RWPE1 (cell line): ENCODE measurements at places on chromosomes 2 and 18.

- DNase-seq: no peak
Measured at GRCh38 chr18:61957801-61958516, 65.2 kb upstream of the RNF152 start.

DNA sequence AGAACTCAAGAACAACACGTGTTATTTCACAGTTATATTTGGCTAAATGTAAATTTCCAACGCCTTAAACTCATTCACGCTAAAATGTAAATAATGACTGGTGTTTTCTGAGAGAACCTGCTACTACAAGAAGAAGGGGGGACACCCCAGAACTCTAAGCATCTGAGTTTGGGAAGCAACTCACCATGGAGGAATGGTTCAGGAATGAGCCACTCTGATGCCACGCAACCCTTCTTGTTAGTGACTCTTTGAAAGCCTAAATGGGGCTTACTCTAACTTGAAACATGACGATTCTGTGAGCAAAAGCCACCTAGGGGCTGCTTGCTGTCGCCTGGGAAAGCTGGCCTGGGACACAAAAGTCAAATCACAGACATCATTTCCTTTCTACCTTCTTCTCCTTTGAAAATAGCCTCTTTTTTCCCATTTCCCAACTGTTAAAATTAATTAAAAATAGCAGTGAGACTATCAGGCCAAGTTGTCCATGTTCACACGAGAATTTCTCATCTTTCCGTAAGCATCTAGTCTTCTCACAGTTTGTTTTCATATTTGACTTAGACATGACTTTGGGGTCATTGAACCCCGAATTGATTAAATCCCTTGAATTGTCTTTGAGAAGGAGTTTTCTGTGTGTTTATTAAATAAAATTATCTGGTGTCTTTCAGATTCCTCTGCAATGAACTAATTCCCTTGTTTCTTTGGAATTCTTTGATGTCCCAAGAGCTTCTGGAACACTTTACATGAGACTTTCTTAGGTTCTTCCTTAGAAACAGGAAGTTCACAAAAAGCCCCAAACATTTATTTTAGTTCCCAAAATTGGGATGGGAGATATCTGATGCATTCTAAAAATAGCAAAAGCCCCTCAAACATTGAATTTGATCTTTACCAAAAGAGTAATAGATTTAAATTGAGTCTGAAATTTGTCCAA lies 75.5 kb upstream of the CABLES1 start:
- no peak for DNase-seq

GRCh38 chr2:235262750-235263149 lies 231.1 kb upstream of the AGAP1 start:
- no peak for DNase-seq

- peak; percentile 51 for DNase-seq
Measured at GRCh38 chr2:44136252-44136651, 32.4 kb upstream of the PPM1B start.

GRCh38 chr18:36903215-36903928 lies 74.4 kb downstream of the KIAA1328 start:
- no peak for DNase-seq

- DNase-seq: no peak
Measured at GRCh38 chr2:181780657-181781056, 100.3 kb upstream of the NEUROD1 start.

GRCh38 chr2:98465456-98466226 lies 21.0 kb downstream of the INPP4A start:
- no peak for DNase-seq

DNA sequence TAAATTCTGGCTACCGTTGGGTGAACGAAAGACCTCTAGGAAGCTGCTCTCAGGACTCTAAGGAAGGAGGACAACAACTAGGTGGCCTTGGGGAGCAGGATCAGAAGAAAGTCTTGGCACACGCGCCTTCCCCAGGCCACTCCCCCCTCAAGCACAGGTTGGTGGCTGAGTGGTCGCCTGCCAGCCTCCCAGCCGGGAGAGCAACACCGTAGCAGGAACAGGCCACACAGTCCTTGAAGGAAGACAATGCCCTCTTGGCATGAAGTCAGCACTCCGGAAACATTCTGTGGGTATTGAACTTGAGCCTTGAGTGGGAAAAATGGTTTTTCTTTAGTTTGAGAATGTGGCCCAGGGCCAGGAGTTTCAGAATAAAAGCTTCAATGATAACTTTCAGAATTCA lies 87.4 kb upstream of the AGAP1 start:
- no peak for DNase-seq

- no peak for DNase-seq
Measured at GRCh38 chr2:217802876-217803652, 199.7 kb downstream of the TNS1 start.

DNA sequence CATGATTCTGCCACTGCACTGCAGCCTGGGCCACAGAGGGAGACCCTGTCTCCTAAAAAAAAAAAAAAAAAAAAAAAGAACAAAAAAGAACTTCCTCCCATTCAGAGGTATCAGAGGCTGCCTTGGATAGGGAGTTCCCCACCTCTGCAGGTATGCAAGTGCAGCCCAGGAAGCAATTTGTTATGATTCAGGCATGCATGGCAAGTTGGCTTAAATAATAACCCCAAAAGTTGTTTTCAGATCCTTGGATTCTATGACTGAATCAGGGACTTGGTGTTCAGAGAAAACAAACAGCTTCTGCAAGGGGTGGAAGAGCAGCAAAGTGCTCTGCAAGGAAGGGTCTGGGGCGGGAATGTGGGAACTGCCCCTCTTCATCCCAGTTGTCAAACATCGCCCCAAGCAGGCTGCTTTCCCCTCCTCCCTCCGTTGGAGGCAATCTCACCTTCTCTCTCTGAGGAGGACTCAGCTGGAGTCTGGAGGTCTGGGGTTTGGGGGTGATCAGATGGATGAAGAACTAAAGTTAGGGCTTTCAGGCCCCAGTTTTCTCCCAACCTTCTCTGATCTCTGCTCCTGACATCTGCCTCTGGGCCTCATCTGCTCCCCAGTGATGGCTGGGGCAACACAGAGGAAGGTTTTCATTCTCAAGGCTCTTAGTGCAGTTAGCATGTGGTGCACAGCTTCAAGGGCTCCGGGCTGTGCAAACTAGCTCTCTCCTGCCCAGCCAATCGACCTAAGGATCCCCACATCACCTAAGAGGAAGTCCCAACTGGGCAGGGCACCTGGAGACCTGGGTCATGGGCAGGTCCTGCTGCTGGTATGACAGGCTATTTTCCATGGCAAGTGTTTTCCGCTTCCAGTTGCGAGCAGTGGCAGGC lies 3.5 kb upstream of the GDF7 start:
- DNase-seq: no peak

- no peak for DNase-seq
Measured at GRCh38 chr2:81672923-81673322, 1368.4 kb upstream of the LRRTM1 start.

DNA sequence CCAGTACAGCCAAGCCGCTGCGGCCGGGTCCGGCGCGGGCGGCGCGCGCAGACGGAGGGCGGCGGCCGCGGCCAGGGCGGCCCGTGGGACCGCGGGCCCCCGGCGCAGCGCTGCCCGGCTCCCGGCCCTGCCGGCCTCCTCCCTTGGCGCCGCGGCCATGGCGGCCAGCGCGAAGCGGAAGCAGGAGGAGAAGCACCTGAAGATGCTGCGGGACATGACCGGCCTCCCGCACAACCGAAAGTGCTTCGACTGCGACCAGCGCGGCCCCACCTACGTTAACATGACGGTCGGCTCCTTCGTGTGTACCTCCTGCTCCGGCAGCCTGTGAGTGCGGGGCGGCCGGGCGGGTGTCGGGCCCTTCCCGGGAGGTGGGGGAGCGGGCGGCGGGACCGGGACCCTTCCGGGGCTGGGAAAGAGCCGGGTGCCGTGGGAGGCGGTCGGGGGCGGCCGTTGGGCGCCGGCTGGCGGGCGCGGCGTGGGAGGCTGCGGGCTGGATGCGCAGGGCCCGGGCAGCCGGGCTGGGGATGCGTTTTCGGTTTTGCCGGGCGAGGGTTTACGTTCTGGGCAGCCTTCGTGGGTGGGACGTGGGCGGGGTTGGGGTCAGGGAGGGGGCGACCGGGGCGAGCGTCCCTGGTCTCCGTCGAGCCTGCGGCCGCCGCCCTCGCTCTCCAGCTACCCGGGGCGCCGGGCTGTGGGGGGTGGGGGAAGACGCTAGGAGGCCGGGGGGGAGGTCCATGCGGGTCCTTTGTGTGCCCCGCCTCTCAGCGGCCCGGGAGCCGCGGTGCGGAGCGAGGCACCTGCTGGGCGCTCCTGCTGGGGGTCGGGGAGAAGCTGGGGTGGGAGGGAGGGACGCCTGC lies 537 bp downstream of the AGFG1 start:
- DNase-seq: peak; percentile 44

DNA sequence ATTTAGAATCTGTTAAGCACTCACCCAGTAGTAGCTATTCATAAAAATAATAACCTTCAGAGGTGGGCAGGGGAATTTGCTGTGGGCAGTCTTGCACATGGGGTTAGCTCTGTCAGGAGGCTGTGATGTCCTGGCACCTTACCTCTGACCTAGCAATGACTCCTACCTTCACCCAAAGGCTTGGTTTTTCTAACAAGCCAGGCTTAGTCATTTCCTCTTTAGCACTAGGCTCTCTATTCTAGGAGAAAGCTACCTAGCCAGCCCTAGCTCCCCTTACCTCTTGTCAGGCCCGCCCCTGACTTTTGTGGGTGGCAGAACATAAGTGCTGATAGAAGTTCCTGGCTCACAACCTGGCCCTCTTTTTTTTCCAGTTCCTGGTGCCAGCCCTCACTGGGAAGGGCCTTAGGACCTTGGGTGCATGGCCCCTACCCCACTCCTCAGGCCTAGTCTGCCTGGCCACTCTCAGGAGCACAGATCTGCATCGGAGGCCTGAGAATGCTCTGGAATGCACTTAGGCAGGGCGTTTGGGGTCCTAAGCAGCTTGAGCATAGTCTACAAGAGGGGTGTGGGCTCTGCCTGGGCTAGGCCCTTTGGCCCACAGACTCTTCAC lies 17.7 kb downstream of the CPLX4 start:
- DNase-seq: peak; percentile 36

- no peak for DNase-seq
Measured at GRCh38 chr2:54579682-54580620, 123.8 kb downstream of the SPTBN1 start.

DNA sequence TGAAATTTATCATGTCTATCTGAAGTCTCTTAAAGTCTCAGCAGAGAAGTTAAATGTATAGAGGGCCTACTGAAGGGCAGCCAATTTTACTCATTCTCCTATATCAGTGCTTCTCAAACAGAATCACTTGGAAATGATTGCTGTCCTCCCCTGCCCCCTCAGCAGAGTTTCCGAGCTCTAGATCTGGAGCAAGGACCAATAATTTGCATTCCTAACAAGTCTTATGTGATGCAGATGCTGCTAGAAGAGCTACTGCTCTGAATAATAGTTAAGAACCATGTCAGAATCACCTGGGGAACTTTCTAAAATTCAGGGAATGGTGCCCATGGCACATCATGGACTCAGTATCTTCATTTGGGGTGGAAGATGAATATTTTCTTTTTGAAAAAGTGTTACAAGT lies 105.6 kb upstream of the EPHA4 start:
- no peak for DNase-seq
